ENCODE measurements at places on chromosomes 7 and 10.

DNA sequence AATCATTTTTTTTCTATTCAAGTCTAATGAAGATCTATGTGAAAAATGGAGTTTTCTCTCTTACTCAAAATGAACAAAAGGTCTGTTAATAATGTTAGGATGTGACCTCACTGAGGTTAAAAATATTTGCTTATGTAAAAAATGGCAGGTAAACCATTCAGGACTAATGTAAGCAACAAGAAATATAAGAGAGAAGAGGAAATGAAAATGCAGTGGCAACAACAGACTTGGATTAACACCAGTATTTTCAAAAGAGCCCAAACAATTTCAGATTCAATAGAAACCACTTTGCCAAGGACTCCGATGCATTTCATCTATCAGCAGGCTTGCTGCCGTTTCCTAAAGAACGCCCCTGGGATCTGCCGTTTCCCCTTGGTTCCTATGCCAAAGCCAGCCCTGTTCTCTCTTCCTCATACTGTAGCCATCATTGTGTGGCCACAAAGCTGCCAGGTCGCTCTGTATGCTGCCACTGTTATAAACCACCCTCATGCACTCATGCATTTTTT is 66.4 kb downstream of the MTURN start:
- DNase-seq, result no peak

DNA sequence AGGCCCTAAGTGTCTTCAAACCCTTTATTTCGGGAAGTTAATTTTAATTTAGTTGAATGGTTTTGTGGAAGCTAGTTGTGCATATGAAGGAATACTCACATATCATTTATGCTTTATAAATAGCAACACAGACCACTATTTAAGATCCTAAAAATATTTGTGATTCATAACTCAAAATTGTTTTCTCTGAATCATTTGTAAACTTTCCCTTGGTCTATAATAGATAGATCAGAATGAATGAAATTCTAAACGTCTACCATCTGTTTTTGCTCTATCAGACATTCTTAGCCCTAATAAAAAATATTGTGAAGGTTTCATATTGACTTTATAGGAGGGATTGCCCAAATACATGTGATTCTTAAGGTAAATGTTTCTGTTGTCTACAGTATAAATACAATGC is 43.5 kb downstream of the LOXL4 start:
- no peak for DNase-seq

- DNase-seq, result peak; percentile 8
Measured at GRCh38 chr7:98165827-98166667, 45.2 kb upstream of the BHLHA15 start.

DNA sequence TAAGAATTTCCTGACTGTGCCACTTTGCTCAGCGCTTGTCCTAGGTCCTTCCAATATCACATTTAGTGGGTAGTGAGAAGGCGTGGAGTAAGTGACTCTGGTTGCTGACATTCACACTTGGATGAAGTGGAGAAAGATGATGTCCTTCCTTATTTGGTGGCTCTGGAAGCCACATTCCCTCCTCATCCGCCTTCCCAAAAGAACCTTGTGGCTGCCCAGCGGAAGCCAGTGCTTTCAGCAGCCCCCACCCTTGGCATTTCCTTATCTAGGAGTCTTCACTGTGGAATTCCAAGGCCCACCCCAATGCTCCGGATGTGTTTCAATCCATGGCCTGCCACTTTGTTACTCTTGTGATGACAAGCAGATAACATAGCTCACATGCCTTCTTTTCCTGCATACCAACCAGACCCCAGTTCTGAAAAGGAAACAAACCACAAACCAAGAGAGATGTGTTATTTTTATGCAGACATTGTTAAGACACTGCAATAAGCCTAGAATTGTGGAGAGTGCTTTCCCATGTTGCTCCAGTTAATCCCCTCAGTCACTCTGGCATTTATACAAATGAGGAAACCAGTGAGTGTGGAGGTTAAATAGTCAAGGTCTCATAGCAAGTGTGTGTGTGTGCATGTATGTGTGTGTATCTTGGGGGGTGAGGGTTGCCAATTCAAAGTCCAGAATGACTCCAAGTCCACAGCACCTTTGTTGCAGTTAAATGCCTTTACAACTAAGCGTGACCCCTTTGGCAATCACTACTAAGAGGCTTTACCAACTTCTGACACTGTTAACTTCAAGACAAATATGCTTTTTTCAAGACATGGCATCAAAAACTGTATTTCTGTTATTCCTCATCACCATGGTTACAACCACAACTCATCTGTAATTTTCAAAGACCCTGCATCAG is 10.3 kb upstream of the ANKRD1 start:
- DNase-seq, result no peak

- DNase-seq, result no peak
Measured at GRCh38 chr7:75596727-75597614, 104.9 kb downstream of the SPDYE5 start.

DNA sequence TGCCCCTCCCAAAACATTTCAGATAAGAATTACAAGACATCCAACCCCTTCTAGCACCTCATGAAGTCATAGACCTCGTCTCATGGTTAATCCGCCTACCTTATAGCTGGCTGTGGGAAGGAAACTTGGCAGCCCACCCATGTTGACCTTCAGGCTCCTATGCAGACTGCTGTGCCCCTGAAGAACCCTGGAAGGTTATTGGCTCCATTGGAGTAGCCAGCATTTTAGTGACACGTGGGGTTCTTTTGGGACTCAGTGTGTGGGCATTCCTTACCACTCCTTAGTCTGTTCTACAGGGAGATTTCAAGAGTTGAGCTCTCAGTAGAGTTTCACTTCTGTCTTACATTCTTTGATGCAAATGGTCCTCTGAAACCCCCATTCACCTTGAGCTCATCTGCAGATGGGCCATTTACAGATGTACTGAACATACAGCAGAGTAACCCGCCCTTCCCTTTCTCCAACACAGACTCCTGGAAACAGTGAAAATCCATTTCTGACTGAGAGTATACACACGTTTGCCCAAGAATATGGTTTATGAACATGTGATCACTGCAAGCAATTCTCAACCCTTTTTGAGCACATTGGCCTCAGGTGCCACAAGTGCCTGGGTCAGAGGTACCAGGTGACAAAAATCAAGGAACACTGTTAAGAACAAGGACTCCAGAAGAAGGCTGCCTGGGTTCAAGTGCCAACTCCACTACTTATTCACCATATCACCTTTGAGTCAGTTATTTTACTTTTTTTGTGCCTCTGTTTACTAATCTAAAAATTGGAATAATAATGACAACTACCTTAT is 54.0 kb upstream of the HECW1 start:
- no peak for DNase-seq

- DNase-seq, result no peak
Measured at GRCh38 chr10:125263551-125263950, 103.2 kb upstream of the CTBP2 start.

- no peak for DNase-seq
Measured at GRCh38 chr7:31134246-31135188, 82.4 kb downstream of the ADCYAP1R1 start.

GRCh38 chr7:151404216-151405011 is 5.4 kb downstream of the WDR86 start:
- no peak for DNase-seq

GRCh38 chr7:95141755-95142154 is 182.6 kb downstream of the PON1 start:
- no peak for DNase-seq

- DNase-seq, result no peak
Measured at GRCh38 chr10:78899996-78900714, 168.6 kb upstream of the ZMIZ1 start.

DNA sequence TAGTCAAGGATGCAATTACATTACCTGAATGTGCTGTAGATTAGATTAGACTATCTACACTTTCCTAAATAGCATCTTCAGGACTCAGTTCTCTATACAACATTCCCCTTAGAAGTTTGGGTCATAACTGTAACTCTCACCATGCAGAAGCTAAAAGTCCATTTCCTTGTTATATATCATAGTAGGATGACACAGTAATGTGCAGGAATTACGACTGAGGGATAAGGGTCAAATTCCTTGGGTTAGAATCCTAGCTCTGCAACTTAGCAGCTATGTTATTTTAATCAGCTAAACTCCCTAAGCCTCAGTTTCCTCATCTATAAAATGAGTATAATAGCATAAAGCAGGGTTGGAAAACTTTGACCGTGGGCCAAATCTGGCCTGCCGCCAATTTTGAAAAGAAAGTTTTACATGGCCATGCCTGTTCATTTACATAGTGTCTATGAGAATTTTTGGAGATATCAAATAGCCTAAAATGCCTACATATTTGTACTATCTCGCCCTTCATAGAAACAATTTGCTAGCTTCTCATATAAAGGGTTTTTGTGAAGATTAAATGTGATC is 14.8 kb downstream of the NRCAM start:
- DNase-seq, result no peak

DNA sequence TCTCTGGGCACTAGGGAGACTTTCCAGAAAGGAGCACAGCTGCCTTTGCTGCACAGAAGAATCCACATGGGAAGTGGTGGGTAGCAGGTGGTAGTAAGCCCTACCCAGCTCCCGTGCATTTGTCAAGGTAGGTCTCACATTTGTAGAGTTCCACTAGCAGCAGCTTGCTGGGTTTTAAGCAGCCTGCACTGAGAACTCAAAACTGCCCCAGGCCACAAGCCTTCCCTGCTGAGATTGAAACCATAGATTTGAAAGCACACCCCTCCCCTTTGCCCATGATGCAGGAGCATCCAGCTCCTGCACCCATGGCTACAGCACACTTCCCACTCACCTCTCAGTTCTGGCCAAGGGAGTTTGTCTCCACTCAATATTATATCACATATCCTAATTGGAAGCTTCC is 604.5 kb upstream of the STEAP1 start:
- DNase-seq, result no peak

- DNase-seq, result no peak
Measured at GRCh38 chr10:122878799-122879338, 512 bp downstream of the FAM24B start.

- no peak for DNase-seq
Measured at GRCh38 chr7:109213081-109213480, 643.4 kb downstream of the DNAJB9 start.

GRCh38 chr10:27258492-27258837 is 17.9 kb upstream of the ACBD5 start:
- DNase-seq, result no peak

DNA sequence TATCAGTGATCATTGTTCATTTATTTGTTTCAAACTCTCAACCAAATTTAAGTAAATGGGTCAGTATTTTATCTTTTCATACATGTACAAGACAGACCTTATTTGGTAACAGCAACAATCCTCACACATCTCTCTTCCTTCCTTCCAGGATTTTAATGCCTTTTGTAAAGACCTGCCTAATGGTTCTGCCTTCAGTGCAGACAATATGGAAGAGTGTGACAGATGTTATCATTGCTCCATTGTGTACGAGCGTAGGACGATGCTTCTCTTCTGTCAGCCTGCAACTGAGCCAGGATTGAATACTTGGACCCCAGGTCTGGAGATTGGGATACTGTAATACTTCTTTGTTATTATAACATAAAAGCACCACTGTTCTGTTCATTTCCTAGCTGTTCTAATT is 6.3 kb downstream of the CAV2 start:
- DNase-seq, result no peak

DNA sequence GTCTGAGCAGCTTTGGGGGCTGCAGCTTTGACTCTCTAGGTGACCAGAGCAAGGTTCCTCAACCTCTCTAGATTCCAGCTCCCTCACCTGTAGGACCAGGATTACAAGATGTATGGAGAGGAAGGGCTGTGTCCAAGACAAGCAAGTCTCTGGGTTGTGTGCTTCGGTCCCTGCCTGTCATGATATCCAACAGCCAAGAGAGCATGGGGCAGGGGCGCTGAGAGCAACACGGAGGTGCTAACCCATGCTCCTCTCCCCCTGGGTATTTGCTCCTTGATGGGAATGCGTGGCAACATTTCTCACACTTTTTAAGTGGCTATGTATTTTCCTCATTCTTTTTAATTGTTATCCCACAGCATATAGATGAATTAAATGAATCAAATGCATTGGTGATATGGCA is 10.3 kb downstream of the CDHR1 start:
- no peak for DNase-seq

GRCh38 chr10:6037422-6037821 is 24.7 kb downstream of the IL2RA start:
- no peak for DNase-seq

DNA sequence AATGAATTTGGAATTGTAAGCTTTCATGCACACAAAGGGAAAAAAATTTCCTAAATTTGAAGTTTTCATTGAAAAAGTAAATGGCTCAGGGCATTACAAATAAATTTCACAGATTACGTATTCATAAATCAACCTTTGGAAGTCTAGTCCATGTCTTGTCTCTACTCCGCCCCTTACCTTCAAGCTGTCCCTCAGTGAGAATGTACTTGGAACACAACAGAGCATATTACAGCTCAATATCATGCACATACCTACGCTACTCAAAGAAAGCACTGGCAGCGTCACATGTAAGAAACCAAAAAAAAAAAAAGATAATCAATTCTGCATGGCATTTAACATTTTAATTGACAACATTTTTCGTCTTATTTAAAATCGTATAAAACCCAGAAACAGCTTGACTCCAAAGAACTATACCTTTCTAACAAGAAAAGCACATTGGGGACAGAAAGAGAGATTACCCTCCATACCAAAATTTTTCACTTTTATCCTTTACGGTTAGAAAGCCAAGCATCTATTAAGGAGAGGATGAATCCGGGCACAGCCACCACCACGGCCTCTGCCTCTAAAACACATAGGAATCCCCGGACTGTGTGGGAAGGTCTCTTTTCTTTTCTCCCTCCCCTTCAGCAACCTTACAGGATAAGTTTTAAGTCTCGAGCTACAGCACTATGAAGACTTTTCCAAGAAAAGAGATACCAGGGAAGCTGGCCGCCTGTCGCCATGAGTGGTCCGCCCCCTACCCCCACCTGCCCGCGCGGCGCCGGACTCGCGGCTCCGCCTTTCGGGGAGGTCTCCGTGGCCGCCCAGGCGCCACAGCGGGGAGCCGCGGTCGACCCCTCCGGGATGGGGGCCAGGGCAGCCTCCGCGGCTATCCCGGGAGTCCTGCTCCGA is 1.1 kb downstream of the JMJD1C start:
- no peak for DNase-seq

DNA sequence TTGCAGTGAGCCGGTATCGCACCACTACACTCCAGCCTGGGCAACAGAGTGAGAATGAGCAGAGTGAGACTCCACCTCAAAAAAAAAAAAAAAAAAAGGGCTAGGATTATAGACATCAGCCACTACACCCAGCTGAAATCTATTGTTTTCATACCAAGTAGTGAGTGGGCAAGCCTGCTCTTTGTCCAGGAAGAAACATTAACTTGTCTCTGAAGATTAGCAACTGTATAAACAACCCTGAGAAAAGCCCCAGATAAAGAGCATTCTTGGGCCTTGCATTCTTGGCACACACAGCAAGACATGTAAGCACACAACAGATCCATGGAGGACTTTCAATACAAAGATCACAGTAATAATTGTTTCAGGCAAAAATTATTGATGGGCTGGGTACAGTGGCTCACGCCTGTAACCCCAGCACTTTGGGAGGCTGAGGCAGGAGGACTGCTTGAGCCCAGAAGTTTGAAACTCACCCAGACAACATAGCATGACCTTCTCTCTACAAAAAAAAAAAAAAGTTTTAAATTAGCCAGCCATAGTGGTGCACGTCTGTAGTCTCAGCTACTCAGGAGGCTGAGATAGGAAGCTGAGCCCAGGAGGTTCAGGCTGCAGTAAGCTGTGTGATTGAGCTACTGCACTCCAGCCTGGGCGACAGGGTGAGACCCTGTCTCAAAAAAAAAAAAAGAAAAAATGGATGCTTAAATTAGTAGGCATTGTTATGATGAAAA is 4.4 kb downstream of the PSPH start:
- DNase-seq, result no peak

All from bone marrow (tissue), 2 donors.